ENCODE measurements at places on chromosomes 6 and 20. TPM values are rescaled to one million over a fixed set of nuclear protein-coding genes. Genes with fewer than 3 reads are reported as not detected.

DNA sequence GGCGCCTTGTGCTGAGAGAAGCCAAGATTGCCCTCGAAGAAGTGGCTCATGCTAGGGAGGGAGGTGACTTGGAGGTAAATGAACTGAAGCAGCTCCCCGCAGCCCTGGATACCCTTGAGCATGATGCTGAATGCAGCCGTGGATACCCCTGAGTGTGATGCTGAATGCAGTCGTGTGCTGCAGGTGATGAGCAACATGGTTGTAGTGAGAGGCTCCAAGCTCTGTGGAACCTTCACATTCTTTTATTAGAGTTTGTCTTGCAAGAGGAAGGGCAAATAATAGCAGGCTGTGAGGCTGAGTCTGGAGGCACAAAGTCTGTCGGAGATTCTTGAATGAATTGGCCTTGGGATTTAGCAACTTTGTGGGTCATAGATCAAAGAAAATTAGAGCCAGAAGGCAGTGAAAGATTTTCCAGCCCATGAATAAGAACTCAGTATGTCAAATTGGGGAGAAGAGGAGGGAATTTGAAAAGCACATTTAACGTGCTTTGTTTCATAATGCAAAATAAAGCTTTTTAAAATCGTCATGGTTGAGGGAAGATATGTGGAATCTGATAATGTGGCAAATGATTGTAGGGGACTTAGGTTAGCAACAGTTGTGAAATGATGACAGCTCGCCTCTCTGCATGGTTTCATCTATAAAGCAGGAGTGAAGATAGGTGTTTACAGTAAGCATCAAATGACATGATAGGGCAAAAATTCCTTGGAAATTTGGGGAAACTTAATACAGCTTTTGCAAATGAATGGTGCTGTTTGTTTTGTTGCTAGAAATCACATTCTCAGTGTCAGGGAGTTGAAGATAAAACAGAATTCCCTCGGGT is 120.1 kb upstream of the TIAM2 start:
- DNase-seq = no peak

DNA sequence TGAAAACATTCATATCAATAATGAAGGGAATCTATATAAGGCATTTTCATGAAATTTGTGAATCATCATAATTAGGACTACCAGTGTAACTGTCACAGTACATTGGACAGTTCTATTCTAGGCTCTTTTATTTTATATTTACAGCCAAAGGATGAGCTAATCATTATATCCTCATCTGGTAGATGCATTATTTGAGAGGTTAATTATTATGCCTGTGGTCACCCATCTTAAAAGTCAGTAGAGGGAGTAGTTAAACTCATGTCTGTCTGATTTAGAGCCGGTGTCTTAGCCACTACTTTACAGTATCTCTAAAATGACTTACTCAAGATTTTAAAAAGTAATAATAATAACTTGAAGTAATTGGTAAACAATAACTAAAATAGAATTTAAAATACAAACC is 899.3 kb upstream of the MAP3K7 start:
- no peak for DNase-seq

DNA sequence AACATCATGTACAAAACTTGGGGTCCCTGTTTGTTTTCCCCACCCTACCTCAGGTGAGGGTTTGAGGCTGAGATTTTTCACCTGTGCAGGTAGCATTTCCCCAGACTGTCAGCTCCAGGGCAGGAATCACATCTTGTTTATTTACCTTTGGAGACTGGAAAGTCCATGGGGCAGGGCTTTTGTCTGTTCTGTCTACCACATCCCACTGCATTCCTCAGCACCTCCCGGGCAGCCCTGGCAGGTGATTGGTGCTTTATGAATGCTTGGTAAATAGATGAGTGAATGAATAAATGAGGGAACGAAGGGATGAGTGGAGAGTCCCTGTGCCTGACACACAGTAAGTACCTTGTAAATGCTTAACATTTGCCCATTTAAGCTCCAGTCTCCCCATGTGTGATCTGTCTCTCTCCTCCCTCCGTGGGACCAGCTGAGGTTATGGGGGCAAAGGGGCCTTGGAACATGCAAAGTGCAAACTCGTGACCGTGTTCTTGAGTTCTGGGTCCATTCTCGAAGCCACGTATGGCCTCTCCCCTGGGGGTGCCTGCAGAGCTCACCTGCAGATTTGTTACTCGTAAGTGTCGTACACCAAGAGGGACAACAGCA is 69.7 kb upstream of the PMEPA1 start:
- no peak for DNase-seq

- DNase-seq = no peak
Observed at GRCh38 chr6:158256746-158257424, 55.4 kb upstream of the TULP4 start.

- DNase-seq = no peak
Observed at GRCh38 chr20:58440021-58440767, 51.2 kb downstream of the VAPB start.

DNA sequence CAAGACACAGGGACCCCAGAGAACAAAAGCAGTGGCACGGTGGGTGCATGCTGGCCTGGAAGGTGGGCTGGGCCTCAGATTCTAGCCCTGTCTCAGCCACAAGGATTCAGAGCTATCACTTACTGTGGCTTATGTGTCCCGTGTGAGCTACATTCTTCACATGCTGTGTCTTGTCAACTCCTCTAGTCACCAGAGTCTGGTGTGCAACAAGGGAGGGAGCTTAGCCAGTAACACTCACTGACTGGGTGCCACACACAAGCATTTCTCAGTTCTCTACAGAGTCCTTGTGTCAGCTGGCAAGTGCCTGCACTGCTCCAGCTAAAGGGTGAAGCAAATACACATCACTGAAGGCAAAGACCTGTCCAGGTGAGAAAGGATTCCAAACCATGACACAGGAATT is 186.9 kb upstream of the CDYL start:
- no peak for DNase-seq

- DNase-seq = peak; percentile 79
Observed at GRCh38 chr20:34891166-34892062, 15.0 kb downstream of the ACSS2 start.

DNA sequence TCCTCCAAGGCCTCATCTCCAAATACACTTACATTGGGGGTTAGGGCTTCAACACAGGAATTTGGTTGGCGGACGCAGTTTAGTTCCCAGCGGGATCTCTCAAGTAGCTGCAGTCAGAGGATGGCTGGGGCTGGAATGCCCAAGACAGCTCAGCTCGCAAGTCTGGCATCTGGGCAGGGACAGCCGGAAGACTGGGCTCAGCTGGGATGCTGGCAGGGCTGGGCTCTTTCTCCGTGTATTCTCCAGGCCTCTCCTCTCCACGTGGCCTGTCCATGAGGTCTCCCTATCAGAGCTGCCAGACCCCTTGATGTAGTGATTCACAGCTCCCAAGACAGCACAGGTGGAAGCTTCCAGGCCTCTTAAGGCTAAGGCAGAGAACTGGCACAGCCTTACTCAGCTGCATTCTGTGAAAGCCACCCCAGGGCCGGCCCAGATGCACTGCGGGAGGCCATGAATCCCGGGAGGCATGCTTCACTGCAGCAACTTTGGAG is 5.0 kb downstream of the FGD2 start:
- DNase-seq = no peak

The BCAS1 gene
- total RNA-seq = not detected

DNA sequence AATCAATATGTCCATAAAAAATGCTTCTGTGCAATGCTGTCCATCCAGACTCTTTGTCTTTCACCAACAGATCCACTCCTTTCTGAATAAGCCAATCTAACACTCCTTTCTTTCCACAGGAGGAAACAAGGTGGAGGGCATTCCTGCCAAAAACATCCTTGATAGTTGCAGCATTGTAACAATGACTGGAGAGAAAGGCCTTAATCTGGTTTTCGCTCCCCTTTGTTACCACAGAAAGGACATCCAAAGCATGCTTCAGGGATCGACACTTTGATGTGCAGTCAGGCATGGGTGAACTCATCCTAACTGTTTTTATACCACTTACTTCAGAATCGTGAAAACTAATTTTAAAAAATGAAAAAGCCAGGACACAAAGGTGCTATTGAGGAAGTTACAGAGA is 7.4 kb downstream of the IBTK start:
- DNase-seq = no peak

GRCh38 chr6:64736421-64736950 is 970.5 kb downstream of the EYS start:
- no peak for DNase-seq

The PTCRA gene
- not detected for total RNA-seq

GRCh38 chr6:8054276-8054675 is 9.9 kb downstream of the BLOC1S5 start:
- DNase-seq = no peak

The CGA gene
- total RNA-seq = not detected

DNA sequence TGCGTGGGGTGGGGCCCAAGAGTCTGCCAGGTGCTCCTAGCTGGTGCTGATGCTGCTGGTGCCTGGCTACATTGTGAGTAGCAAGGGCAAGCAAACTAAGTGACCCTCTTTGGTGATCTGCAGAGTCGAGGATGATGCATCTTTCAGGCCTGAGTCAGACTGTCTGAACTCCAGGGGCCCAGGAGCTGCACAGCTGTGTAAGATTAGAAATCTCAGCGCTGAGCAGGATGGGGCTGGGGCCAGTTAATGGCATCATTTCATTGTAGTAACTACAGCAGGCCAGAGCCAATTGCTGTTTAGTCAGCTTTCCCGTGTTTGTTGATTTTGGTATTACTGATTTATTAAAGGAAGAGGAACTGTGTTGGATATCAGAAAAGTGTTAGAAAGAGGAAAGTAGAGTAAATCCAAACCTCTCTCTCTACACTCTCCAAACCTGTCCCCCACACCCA is 365.2 kb downstream of the PAX1 start:
- DNase-seq = peak; percentile 7

- DNase-seq = peak; percentile 76
Observed at GRCh38 chr6:166540631-166541331, 45.7 kb downstream of the RAMACL start.

The MUC21 gene
- not detected for total RNA-seq

DNA sequence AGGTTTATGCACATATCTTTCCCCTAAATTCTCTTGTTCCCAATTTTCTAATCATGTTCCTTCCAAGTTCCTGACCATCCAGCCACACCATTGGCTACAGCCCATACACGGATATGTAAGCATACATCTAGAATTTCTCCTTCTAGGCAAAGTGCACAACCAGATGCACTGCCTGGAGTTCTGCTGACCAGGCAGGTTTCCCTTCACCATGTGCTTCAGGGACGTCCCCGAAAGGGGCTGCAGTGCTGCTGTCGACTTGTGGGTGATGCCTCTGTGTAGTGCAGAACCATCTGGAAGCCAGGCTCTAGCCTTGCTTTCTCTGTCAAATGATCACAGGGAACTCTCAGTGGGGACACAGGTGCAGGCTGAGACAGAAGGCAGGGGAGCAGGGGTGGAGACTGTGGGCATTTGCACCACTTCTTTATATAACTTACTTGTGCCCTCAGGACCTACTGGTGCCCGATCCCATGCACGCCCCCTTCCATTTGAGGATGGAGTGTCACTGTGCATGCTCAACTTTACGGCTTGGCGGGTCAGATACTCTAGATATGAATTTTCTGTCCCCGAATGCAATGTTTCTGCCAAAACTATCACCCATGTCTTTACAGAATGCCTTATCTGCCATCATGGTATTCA is 37.5 kb upstream of the SMOC2 start:
- DNase-seq = no peak

DNA sequence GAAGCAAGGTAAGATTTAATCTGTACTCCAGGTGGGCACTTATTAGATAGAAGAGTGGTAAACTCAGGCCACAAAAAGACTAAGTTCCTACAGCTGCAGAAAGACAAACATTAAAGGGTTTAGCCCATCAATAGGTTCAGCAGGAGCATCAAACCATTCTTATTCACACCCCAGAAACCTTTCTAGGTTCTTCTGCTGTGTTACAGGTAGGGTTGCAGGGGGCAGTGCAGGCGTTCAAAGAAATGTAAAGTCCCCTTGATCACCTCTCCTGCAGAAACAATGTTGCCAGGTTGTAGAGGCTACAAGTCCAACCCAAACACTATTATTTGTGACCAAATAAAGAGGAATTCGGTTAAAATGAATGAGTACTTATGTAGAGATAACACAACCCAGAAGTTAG is 31.8 kb downstream of the PHACTR1 start:
- DNase-seq = no peak

- no peak for DNase-seq
Observed at GRCh38 chr20:58233881-58234528, 5.6 kb upstream of the ANKRD60 start.

DNA sequence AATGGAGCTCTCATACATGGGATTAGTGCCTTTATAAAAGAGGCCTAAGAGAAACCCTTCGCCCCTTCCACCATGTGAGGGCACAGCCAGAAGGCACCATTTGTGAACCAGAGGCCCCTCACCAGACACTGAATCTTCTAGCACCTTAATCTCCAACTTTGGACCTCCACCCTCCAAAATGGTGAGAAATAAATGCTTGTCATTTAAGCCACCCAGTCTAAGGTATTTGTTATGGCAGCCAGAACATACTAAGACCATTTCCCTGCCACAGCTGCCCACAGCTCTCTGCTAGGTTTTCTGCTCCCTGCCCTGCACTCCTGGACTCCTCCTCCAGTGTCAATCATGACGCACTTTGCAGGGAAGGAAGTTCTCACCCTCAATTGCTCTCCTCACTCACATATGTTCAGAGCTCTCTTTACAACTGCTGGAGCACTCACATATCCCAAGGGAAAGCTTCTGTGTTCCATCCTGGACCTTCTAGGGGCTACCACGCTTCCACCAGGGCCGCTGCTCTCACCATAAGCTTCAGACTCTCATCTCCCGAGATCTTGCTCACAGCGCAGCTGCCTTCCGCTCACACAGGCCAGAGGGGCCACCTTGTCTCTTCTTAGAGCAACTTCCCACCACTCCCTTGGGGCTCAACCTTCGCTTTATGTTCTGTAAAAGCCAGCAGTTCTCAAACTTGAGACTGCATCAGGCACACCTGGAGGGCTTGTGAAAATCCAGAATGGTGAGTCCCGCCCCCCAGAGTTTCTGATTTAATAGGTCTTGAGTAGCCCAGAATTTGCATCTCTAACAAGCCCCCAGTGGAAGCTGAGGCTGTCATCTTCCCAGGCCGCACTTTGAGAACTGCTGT is 1.6 kb upstream of the LY86 start:
- no peak for DNase-seq

- no peak for DNase-seq
Observed at GRCh38 chr6:10482636-10483257, 38.4 kb upstream of the GCNT2 start.

DNA sequence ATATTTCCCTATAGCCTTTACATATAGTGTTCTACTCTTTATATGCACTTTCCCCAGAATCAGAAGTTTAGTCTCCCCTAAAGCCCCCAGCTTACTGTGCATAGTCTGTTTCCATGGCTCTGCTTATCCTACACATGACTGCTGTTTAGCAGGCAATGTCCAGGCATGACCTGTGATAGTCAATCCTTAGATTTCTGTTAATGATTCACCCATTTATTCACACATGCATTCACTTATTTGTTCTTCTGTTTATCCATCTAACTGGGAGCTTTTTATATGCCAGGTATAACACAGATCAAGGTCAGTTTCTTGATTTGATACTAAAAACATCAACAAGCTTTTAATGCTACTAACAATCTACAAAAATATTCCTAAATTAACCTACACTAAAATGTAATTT is 300.8 kb downstream of the PHF3 start:
- no peak for DNase-seq

The FAM83C gene
- not detected for total RNA-seq

Data from LHCN-M2 (cell line).